Hindlimb muscle (tissue), 1 donor: ENCODE measurements at places on chromosomes 5 and 9.

- no peak for DNase-seq
These were observed 245.8 kb upstream of the MAP3K1 start for GRCh38 chr5:56569566-56569965.

GRCh38 chr9:4973902-4974301, 11.2 kb upstream of the JAK2 start:
- DNase-seq, result no peak

GRCh38 chr5:18744441-18744840, 1110.2 kb downstream of the TAF11L14 start:
- no peak for DNase-seq

- no peak for DNase-seq
These were observed 41.6 kb downstream of the PTAR1 start for GRCh38 chr9:69718218-69718617.

DNA sequence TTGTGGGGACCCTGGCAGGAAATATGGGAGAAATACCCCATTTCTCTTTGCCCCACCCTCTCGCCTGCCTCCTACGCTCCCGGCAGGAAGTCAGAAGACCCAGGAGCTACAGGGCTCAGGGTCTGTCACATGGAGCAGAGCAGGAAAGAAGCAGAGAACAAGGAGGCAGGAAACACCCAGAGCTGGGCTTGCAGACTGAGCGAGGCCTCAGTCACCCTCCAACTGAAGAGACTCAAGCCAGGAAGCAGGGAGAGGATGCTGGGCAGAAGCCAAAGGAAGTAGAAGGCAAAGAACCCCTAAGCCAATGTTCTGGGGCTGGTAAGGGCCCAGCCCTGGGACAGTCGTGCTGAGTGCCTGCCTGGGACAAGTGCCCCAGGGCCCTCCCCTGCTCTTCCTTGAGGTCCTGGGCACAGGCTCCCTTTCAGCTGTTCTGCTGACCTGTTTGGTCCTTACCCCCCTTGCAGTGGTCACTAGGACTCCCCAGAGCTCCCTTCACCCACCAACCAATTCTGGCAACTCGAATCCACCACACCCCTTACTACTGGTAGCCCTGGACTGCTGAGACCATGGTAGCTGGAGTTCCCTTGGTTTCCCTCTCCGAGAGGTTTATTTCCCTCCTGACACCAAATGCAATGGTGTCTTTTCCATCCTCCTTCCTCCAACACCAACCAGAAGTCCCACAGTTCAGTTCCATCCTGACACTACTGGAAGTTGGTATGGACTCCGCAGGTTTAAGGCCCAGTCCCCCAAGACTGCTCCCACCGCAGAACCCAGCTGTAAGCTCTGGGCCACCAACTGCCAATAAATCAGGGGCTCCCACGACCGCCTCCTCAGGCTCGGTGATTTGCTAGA, 157.5 kb downstream of the COL23A1 start:
- DNase-seq, result no peak

GRCh38 chr5:55899344-55899743, 48.2 kb downstream of the IL31RA start:
- DNase-seq, result no peak

- DNase-seq, result no peak
These were observed 769.7 kb downstream of the TAF11L14 start for GRCh38 chr5:18403941-18404438.

- no peak for DNase-seq
These were observed 60.0 kb downstream of the SUSD1 start for GRCh38 chr9:112115109-112115508.

GRCh38 chr5:415928-416635, 26.9 kb upstream of the EXOC3 start:
- no peak for DNase-seq

GRCh38 chr5:98929710-98930298, 997 bp upstream of the CHD1 start:
- no peak for DNase-seq
